ENCODE measurements at places on chromosomes 12 and 14. TPM values are rescaled to one million over a fixed set of nuclear protein-coding genes. Genes with fewer than 3 reads are reported as not detected.
A peak's percentile ranks its signal among the peaks of the same experiment; 100 is the strongest.

DNA sequence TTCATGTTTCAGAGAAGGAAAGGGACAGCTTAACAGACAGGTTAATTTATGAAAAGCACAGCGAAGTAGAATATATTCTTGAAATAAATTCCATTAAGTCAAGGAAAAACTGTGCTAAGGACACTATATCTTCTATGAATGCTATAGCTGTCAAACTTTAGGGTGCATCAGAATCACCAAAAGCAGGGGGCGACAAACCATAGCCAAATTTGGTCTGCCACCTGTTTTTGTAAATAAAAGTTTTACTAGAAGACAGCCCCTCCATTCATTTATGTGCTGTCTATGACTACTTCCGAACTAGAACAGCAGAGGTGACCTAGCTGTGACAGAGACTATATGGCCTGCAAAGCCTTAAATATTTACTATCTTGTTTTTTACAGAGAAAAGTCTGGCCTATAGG lies 25.9 kb downstream of the PPP4R3A start:
- no peak for DNase-seq

GZMH gene
- not detected for total RNA-seq

KLRF1 gene
- not detected for total RNA-seq

GRCh38 chr12:6697584-6698351 lies 2.8 kb downstream of the PIANP start:
- DNase-seq: peak; percentile 90

GPR68 gene
- 1.1 TPM for total RNA-seq

GRCh38 chr12:27593266-27593665 lies 69.3 kb downstream of the PPFIBP1 start:
- DNase-seq: no peak

DNA sequence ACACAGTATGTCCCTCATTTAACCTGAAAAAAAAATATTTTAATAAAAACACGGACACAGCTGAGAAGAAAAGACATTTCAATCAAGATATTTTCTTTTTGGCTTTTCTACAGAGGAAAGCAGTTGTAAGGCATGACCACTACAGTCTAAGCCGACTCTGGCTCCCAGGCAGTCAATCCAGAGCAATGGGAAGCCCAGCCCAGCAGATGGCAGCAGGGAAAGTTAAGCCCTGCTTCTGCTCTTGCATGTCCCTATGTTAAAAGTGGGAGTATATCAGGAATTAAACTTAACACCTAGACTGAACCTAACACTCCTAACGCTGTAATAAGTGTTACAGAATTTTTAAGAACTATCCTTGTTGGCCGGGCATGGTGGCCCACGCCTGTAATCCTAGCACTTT lies 19.5 kb upstream of the HAL start:
- DNase-seq: no peak

Measured in H7 (cell line).